ENCODE measurements at places on chromosomes 7 and 10.
A peak's percentile ranks its signal among the peaks of the same experiment; 100 is the strongest.

GRCh38 chr7:1046722-1047679 lies 2.7 kb downstream of the GPR146 start:
- DNase-seq = peak; percentile 34

DNA sequence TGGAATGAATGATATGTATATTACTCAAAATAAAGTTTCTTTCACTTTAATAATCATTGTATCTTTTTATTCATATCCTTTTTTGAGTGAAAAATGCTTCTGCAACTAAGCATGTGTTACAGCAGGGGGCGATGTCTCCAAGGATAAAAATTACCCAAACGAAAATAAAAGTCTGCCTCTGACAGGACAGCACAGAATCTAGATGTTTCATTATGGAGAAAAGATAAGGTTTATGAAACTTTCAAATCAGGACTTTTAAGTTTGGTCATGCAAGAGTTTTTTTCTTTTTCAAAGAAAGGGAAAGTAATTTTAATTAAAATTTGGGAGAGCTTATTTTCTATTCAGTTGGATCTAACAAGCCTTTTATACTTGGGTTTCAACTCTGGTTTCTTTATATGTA lies 48.4 kb downstream of the TES start:
- no peak for DNase-seq

GRCh38 chr10:493391-494148 lies 195.9 kb downstream of the DIP2C start:
- DNase-seq = no peak

DNA sequence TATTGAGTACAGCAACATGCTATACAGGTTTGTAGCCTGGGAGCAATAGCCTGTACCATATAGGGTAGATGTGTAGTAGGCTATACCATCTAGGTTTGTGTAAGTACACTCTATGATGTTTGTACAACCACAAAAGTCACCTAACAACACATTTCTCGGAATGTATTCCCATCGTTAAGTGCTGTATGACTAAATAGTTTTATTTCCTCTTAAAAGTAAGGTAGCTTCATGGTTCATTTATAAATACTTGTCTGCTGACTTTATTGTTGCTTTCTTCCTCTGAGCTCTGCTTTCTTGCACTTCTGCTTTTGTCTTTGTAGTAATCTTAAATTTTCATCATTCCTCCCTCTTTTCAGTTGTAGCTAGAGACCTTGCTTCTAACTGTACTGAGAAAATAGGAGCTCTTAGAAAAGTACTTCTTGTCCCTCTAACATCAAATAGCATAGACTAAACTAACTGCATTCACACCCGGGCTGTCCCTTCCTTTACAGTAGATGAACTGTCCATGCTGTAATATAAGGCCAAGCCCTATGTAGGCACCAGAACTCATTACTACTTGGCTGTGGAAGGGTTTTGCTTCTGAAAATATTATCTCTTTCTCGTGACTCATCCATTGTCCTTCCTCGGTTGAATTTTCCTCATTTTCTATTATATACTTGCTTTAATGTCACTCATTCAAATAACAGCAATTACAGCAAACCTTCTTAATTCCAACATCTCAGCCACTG lies 55.4 kb upstream of the FAM3C start:
- no peak for DNase-seq

DNA sequence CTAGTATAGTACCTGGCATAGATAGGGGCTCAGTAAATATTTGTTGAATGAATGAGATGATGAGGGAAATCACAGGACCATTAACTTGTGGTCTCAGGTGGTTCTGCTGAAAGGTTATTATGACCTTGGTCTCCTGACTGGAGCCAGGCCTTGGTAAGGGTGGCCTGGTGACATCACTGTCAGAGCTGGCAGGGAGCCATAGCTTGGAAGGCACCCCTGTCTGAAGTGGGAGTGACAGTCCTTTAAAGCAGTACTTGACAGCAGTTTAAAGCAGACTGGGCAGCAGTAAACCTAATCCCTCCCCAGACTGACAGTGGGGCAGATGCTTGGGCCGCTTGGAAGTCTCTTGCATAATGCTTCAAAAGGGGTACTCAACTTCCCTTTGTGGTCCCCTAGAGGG lies 13.4 kb downstream of the DPCD start:
- no peak for DNase-seq

DNA sequence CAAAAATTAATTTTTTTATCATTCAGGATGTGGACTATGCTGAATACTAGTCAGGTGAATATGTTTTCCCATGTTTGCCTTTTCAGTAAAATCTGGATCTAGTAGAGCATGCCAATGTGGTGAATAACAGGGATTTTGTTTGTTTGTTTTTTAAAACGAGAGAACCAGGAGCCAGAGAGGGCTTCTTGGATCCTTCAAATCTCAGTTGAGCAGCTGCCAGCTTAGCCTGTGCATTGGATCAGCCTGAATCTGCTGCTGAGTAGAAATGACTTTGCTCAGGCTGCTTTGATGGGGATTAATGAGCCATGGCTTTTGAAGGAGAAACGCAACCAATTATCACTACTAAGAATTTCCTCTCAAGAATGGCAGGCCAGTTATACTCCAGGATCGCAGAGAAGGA lies 493.8 kb downstream of the ARL4A start:
- no peak for DNase-seq

GRCh38 chr7:156347132-156347531 lies 293.4 kb upstream of the RNF32 start:
- DNase-seq = no peak

All from naive thymus-derived CD8-positive, alpha-beta T cell (primary cell).